ENCODE measurements at places on chromosomes 16 and 17.

GRCh38 chr16:55530316-55530856 lies 21.5 kb downstream of the LPCAT2 start:
- no peak for DNase-seq

DNA sequence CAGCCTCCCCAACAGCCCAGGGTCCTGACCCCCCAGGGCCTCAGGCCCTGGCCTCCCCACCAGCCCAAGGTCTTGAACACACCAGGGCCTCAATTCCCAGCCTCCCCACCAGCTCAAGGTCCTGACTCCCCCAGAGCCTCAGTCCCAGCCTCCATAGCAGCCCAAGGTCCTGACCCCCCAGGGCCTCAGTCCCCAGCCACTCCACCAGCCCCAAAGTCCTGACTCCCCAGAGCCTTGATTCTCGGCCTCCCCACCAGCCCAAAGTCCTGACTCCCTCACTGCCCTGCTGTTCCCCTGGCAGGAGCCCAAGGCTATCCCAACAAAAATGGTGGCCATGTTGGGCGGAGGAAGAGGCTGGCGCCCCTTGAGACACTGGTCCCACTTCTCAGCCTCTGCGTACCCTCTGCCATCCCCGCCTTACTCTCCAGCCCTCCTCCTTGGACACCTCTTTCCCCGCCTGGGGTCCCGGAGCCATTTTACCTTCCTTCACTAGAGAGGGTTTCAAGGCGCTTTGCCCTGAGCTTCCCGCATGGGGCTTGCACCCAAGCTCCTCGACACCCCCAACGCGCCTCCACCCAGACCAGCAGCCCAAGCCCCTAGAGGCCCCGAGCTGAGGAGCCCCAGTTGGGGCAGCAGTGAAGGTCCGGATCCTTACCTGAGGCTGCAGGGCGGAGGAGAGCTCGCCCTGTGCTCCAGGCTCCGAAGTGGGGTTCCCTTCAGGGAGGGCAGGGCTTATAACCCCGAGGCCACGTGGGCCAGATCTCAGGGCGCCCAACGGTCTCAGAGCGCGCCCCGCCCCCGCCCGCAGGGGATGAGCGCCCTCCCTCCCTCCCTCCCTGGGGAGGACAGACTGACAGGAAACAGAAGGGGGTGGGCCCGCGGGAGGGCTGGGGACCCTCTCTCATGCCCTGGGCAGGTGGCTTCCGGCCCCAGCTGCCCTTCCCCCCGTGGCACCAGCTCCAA lies 3.5 kb upstream of the TSPOAP1 start:
- peak; percentile 76 for DNase-seq

DNA sequence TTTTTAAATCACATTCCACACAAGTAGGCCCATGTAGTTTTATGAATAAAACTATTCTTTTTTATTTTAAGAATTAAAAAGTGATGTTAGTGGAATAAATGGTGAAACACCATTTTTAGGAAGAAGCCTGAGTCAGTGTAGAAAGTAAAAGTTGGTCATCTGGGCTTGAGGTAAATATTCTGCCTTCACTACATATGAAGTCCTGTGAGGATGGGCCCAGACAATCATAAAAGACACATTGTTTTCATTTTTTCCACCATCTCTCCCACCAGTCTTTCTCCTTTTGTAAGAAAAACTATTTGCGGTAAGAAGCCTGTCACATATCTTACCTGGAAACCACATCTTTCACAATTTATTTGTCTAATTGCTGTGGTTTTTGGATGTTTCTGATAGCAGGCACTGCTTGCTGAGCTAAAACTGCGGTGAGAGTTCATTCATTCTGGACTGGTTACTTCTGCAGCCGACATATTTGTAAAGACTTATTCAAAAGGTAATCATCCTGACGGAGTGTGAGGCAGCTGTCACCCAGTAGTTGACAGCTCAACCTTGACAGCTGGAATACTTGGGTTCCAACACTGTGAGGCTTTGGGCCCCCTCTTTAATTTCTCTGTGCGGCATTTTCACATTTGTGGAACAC lies 10.6 kb upstream of the RFFL start:
- no peak for DNase-seq

DNA sequence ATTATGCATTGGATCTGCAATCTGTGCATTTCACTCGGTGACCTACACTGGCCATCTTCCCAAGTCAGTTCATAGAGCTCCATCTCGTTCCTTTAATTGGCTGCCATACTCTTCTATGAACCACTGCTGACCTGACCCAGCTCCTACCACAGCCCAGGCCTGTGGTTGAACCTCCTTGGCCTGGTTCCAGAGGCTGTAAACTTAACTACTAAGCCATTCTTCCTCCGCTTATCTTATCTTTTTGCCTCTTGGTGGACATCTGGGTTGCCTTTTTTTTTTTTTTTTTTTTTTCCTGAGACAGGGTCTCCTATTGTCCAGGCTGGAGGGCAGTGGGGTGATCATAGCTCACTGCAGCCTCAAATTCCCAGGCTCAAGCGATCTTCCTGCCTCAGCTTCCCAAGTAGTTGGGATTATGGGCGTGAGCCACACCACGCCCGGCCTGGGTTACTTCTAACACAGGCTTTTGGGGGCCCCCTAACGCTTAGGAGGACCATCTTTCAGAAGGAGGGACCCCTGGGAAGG lies 18.3 kb downstream of the COQ7 start:
- DNase-seq, result no peak

DNA sequence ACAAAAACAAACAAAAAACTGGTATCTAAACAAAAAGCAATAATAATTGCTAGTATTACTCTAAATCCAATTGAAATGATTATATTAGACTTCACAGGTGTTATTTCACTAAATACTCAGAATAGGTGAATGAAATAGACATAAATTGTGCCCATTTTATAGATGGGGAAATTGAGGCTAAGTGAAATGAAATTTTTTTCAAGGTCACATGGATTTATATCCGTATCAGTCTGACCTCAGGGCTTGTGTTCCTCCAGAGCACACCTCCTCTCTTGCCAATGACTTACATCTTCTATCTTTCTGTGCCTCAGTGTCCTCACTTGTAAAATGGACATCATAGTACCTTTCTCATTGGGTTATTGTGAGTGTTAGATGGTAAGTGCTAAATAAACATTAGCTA lies 72.3 kb downstream of the GP2 start:
- DNase-seq, result no peak

GRCh38 chr16:55478827-55479429 lies at the start of gene MMP2:
Gene MMP2, plus strand, starts transcription at chr16:55479198. Its CDS starts 282 bp downstream, at chr16:55479480.
- DNase-seq, result no peak
